ENCODE measurements at places on chromosomes 7 and 10.

DNA sequence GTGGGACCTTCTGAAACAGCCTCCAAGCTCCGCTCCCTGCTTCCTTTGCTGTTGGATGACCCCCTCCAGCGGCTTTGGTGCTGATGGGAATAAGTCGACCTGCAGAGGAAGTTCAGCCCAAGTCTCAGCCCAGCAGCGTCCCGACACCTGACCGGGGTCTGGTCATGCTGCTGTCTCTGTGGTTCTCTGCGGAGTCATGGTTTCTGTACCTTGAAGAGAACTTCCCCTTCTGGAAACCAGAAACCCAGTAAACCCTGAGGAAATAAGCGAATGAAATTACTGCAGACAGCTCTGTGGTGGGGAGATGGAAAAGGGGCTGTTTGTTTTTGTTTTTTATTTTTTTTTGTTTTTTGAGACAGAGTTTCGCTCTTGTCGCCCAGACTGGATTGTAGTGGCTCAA is 18.3 kb upstream of the ZNF12 start:
- no peak for DNase-seq

- no peak for DNase-seq
These were observed 49.5 kb downstream of the WAPL start for GRCh38 chr10:86472061-86472460.

- no peak for DNase-seq
These were observed 4.9 kb upstream of the SLC29A3 start for GRCh38 chr10:71314028-71314693.

DNA sequence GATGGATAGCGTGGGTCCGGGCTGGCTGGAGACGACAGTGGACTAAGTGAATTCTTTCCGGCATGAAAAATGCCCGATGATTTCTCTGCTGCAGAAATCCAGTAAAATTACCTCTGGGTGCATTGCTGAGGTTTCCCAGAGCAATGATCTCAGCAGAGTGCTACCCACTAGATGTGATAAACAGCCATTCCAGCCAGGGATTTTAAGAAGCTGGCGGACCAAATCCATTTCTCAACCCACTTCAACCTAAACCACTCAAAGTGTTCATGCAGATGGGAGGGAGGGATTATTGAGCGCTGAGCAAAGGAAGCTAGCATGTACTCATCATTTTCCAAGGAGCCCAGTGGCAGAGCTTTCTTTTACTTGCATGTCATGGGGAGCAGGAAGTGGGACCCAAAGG is 116.7 kb downstream of the PRKCQ start:
- DNase-seq: no peak

GRCh38 chr7:94605031-94605430 is 50.9 kb downstream of the SGCE start:
- DNase-seq: no peak

- DNase-seq: no peak
These were observed 569 bp downstream of the SLC26A5 start for GRCh38 chr7:103445228-103446048.

DNA sequence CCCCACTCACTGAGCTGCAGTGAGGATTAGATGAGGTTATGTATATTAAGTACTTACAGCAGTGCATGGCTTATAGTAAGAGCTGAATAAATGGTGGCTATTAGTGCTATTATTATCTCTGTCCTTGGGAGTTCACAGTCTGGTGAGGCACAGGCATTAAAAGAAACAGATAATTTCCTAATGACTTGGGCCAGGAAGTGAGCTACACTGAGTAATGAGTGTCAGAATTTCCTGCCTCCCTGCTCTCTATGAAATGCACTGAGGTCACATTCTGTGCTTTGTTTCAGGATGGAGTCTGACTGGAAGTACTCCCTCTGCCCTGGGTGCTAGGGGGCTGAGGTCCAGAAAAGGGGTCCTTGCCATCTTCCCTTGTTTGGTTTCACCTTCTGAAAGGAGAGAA is 48.7 kb upstream of the LOXL4 start:
- no peak for DNase-seq

- DNase-seq: no peak
These were observed 93.4 kb upstream of the TCERG1L start for GRCh38 chr10:131404886-131405285.

GRCh38 chr7:139900326-139900725 is 71.3 kb downstream of the TBXAS1 start:
- no peak for DNase-seq

DNA sequence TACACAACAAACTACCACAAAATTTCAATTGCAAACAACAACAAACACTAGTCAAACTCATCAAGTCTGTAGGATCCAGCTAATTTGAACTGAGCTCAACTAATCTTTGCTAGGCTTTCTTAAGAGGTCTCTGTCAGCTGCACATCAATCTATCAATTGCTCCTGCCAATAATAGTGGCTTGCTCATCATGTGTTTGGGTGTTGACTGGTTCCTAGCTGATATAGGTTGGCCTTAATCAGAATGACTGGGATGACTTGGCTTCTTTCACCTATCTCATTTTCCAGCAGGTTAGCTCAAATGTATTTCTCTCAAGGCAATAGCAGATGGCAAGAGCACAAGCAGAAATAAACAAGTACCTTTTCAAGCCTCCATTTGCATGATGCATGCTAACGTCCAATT is 370.3 kb upstream of the NFE2L3 start:
- no peak for DNase-seq

GRCh38 chr7:92253251-92253650 is 7.5 kb downstream of the ANKIB1 start:
- DNase-seq: no peak

DNA sequence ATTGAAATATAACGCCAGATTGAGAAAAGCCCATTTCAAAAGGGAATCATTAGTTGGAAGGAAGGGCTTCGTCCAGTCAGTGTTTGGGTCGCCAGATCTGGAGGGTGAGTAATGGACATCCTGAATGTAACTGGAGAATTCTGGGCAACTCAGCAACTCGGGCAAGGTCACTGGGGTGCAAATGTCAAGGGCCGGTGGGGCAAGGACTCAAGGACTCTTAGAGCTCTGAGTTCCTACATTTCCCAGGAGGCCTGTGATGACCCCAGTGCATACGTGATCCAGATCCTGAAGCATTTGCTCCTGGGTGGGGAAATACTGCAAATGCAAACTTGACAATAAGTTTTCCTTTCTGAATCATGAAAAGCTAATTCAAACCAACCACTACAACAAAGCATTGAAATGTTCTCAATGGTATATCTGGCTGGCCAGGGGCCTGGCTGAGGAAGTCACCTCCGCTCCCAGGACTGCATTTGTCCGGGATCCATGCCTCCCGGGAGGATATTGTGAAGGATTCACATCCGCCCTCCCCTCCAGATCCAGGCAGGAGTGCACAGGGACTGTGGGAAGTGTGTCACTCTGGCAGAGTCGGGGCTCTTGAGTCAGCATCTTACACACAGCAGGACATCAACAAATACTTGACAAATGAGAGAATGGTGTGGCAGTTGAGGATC is 164.0 kb downstream of the FANK1 start:
- no peak for DNase-seq

GRCh38 chr7:80826520-80827238 is 92.2 kb downstream of the SEMA3C start:
- DNase-seq: no peak

DNA sequence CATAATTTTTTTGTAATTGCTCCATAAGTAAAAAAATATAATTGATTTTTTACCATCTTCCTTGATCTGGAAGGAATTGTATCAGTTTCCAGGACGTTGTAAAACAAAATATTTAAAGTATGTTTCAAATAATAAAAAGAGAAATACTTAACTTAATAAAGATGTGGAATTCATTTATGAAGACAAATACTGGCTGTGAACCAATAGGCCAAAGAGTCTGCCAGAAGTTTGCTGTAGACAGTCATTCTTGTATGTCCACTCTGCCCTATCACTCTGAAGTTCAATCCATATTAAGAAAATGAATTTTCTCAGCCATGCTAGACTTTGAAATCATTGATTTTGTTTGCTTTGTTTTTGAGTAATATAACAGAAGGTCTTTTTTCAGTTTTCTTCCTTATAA is 256.4 kb downstream of the TRIL start:
- DNase-seq: no peak

DNA sequence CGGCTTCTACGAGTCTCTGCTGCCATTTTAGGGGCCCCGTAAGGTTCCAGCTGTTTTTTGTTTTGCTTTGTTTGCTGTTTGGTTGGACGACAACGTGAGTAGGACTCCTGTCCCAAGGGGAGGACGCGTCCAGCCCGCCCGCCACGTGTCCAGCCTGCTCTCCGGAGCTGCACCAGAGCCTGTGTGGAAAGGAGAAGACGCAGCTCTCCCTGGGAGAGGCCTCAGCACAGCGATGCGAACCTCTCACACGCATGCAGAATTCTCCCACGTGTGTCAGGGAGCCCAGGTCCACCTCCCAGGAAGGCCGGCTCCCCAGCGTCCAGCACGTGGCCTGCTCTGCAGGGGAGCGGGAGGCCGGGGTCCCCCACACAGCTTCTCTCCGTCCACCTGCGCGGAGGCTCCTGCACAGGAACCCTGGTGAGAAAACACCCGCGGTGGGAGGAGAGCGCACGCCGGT is 36.4 kb upstream of the DNAJB6 start:
- DNase-seq: no peak

DNA sequence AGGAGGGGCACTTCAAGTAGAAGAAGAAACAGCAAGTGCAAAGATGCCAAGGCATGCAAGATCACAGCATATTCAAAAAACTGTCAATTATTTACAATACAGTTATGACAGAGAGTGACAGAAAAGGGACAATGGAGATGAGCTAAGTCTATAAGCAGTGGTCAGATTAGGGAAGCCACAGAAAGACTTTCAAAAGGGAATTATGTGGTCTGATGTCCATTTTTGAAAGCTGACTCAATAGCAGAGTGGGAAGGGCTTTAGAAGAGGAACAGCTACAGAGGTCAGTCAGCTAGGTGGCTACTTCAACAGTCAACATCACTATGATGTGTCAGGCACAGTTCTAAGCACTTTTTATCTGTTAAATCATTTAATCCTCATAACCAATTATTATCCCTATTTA is 45.2 kb upstream of the SPOCK2 start:
- no peak for DNase-seq

DNA sequence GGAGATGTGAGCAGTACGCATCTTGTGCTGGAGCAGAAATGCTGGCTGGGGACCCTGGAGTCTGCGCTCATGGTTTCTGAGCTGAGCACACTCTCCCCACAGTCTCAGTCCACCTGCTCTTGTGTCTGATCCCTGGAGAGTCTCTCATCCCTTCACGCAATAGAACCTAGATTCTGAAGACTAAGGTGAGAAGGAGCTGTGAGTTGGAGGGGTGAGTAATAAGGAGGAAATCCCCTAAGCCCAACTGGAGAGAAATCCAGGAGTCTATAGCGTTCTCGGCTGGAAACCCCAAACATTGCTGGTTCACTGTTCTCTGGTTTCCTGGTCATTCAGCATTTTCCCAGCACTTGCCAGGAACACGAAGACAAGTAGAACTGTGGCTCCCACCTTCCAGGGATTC is 68.3 kb upstream of the SMNDC1 start:
- no peak for DNase-seq

GRCh38 chr10:59878289-59878688 is 28.1 kb downstream of the CCDC6 start:
- DNase-seq: no peak

GRCh38 chr10:88042160-88043100 is 179.0 kb downstream of the PTEN start:
- DNase-seq: no peak

DNA sequence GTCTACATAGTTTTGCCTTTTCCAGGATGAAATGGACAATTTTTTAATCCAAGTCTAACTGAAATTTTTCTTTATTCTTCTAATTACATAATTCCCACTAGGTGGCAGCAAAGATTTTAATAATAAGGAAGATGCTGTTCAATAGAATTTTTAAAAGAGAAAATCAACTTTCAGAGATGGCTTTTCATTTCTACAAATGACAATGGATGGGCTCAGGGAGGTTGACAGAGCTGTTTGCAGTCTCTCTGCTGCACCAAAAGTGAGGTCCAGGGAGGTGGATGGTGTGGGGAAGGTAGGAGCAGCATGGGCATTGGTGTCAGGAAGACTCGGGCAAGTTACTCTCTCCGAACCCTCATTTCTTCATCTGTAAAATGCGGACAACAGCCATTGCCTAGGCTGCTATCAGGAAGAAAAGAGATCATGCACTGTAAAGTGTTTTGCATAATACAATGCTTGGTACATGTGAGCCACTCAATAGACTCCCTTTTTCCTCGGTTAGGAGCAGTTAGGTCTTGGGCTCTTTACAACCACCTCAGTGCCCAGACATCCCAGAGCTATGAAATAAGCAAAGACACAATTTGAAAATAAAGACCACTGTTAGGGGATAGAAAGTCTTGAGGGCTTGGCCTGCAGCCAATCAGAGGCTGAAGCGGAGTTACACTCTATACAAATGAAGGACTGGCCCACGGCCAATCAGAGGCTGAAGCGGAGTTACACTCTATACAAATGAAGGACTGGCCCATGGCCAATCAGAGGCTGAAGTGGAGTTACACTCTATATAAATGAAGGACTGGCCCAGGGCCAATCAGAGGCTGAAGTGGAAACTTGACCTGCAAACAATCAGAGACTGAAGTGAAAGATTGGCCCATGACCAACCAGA is 107.1 kb downstream of the ABLIM1 start:
- no peak for DNase-seq

DNA sequence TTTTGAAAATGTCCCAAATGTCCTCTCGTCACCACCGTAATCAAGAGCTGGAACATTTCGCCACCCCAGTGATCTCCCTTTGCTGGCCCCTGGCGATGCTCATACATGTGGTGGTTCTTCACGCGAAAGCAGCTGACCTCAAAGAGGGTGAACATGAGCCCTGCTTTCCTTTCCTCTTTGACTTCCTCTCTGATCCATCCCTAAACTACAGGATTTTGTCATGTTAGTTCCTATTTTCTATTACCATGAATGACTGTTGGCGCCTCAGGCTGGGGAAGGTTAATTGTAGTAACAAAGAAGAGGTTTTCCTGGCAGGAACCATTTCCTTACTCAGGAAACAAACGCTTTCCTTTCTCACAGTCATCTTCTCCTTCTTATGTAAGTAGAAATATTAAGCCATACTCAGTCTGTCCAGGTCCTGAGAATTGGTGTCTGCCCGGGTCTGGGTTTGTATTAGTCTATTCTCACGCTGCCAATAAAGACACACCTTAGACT is 114.5 kb downstream of the INSYN2A start:
- DNase-seq: no peak

DNA sequence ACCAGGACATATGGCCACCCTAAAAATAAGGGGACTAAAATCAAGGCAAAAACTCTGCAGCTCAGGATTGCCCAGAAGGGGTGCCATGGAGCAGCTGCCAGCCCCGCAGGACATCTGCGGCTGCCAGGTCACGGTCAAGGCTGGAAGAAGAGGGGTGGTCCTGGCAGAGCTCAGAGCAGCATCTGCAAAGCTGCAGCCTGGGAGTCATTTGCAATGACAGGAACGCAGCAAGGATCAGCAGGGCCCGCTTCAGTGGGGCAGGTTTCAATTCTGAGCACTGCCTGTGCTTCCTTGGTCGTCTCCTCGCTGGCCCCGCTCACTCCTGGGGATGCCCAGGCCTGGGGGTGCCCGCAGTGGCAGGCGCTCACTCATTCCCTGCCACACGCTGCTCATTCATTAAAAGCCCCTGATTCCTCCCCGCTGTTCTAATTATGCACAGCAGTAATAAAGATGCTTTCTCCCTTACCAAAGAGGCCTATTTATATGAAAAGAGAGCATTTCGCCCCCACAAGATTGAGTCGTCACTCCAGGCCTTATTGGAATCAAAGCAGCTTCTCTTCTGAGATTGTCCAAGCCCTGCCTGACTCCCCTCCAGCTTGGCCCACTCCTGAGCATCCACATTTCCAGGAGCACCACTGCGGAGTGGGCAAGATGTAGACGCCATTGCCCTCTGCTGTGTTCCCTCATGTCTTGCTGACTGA is 4.6 kb downstream of the HSPA12A start:
- DNase-seq: no peak

Measured in activated naive CD8-positive, alpha-beta T cell treated with anti-CD3 and anti-CD28 coated beads, Interleukin-2, amount 50 U/mL, for 16 hours (primary cell).